ENCODE measurements at places on chromosomes 11 and 22.

DNA sequence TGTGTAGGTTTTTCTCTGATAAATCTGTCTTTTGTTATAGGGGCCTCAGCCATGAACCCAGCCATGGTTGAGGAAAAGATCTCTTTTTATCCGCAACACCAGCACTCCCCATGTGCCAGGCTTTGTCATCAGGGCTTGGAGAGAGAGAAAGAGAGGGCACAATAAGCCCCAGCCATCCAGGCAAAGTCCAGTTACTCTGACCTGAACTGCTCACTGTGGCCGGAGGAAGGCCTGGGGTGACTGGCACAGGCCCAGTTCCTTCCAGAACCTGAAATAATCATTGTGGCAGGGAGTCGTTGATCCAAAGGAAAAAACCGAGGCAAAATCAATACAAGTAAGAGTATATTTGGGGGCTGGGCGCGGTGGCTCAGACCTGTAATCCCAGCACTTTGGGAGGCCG lies 3.9 kb upstream of the ARHGAP8 start:
- no peak for DNase-seq

DNA sequence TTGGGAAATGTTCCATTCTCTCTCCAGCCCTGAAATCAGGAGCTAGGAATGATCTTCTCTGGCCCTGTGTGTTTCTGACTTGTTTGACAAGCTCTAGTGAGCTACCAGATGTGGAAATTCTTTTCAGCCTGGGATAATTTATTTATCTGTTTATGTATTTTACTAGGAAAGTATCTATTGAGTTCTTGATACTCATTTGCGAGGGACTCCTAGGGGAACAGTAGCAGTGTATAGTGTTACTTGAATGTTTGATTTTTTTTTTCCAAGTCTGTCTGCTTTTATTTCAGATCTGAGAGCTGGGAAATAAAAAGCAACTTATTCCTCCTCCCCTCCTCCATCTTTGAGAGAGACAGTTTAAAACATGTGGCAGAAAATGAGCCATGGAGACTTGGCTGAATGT lies 92.5 kb downstream of the ALX4 start:
- no peak for DNase-seq

DNA sequence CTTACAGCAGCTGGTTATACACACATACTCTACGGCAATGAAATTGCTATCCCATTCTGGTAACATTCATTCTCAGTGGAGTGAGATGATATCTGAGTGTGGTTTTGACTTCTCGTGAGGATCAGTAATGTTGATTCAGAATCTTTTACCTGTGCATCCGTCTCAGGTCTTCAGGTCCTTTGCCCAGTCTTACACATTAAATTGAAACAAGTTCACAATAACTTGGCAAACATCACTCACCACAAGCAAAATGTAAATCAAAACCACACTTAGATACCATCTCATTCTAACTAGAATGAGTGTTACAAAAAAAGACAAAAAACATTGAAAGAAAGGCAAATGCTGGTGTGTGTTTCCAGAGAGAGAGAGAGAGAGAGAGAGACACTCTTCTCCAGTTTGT lies 14.0 kb downstream of the RGL4 start:
- DNase-seq = no peak

- DNase-seq = no peak
These were observed 58.6 kb downstream of the UVRAG start for GRCh38 chr11:75873417-75874221.

DNA sequence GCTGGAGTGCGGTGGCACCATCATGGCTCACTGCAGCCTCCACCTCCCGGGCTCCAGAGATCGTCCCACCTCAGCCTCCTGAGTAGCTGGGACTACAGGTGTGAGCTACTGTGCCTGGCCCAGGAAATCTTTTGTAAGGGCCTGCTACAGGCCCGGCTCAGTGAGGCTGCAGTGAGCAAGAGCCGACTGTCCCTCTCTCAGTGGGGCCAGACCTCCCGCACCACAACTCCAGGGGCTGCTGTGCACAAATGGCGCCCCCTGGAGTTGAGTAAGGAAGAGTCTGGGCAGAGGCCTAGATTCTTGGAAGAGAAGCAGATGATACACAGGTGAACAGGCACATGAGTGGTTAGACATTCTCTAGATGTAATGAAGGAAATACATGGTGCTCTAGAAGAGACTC lies 7.0 kb downstream of the SERHL2 start:
- DNase-seq = no peak

GRCh38 chr11:10478066-10478465 lies 23.0 kb downstream of the AMPD3 start:
- no peak for DNase-seq

DNA sequence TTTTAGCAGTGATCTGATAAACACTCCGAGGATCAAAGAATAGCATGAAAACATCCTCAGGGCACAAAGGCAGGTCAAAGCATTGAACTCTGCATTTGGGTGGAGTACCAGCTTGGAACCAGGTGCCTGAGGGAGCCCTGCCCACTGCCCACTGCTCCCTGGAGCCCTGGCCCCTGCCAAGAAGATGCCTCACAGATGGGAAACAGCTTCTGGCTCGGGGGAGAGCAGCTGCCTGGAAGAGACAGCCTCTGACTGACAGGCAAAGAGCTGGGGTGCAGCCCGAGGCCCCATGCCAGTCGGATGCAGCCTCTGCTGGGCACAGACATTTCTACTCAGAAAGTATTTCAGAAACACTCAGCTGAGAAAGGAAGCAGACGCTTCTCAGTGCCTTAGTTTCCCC lies 13.2 kb downstream of the LMO1 start:
- DNase-seq = no peak

- DNase-seq = no peak
These were observed 15.4 kb upstream of the NAP1L4 start for GRCh38 chr11:3007404-3008010.

- DNase-seq = no peak
These were observed 432 bp upstream of the GP1BB start for GRCh38 chr22:19722982-19723231.

GRCh38 chr11:103085758-103086365 lies 6.1 kb downstream of the DCUN1D5 start:
- no peak for DNase-seq

- DNase-seq = no peak
These were observed 123.8 kb upstream of the SORL1-AS1 start for GRCh38 chr11:121576531-121576930.

DNA sequence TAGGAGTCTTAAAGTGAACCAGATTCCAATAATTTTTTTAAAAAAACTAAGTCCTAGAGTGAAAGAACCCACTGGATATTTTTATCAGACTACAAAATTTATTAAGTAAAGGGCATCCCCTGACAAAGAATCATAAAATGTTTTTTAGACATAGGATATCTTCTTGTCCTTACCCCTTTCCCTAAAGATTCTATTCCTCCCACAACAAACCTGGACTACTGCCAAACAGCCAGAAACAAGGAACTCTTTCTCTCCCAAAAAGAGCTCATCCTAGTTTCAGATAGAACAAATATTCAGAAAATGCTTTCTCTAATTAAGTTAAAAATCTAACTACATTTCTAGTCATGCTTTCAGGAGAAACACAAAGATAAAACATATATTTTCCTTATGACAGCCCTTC lies 327.1 kb downstream of the FAM181B start:
- no peak for DNase-seq

DNA sequence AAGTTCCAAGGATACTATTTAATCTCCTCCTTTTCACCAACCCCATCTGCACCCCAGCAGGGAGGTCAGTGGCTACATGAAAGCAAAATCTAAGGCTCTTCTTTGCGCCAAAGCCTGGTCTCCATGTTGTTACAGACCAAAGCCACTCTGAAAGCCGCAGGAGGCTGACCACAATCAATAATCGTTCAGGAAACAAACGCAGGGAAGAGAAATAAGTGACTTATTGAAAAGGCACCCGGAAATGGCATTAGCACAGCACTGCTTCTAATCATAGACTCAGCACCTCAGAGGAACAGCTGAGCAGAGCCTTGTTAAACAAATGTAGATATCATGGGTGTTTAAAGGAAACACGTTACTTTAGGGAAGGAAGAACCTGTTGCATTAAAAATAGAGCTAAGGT lies 183.9 kb downstream of the KIRREL3 start:
- no peak for DNase-seq

GRCh38 chr11:8956860-8957259 lies 7.4 kb downstream of the TMEM9B start:
- DNase-seq = no peak

GRCh38 chr11:83158965-83159901 lies 2.3 kb downstream of the PCF11 start:
- DNase-seq = no peak

- no peak for DNase-seq
These were observed 36.0 kb downstream of the MADD start for GRCh38 chr11:47305734-47306483.

- no peak for DNase-seq
These were observed 141.6 kb upstream of the CADM1 start for GRCh38 chr11:115645631-115646317.

DNA sequence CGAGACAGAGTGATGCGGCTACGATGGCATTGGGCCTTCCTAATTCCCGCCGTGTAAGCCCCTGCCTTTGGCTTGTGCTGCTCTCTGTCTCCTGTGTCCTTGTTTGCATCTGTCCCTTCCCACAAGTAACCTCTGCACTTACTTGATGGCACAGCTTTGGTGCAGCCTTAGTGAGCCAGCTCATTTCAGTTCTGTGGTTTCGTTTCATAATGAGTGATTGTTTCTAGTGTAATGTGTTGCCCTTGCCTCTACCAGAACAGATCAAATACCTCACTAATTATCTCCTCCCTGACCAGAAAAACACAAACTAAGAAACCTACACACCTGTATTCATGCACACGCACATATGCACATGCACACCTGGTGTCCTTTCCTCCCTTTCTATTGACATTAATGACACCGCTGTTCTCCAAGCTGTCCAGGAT lies 58.8 kb downstream of the GRK3 start:
- DNase-seq = no peak

- peak; percentile 49 for DNase-seq
These were observed 1.1 kb upstream of the GNB1L start for GRCh38 chr22:19855504-19856409.

DNA sequence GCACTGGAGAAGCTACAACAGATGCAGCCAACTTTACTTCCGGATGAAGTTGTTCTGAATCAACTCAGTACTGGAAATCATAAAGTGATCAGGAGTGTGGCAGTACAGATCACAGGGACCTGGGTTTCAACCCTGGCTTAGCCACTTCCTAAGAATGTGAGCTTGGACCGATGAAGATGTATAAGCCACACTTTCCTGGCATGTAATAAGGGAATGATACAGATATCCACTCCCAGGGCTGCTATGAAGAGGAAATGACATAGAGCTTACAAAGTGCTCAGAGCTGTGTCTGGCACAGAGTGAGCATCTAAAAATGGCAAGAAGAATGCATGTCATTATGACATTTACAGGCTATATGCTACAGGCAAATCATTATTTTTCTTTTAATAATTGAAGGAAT lies 378.7 kb downstream of the NTM start:
- no peak for DNase-seq

DNA sequence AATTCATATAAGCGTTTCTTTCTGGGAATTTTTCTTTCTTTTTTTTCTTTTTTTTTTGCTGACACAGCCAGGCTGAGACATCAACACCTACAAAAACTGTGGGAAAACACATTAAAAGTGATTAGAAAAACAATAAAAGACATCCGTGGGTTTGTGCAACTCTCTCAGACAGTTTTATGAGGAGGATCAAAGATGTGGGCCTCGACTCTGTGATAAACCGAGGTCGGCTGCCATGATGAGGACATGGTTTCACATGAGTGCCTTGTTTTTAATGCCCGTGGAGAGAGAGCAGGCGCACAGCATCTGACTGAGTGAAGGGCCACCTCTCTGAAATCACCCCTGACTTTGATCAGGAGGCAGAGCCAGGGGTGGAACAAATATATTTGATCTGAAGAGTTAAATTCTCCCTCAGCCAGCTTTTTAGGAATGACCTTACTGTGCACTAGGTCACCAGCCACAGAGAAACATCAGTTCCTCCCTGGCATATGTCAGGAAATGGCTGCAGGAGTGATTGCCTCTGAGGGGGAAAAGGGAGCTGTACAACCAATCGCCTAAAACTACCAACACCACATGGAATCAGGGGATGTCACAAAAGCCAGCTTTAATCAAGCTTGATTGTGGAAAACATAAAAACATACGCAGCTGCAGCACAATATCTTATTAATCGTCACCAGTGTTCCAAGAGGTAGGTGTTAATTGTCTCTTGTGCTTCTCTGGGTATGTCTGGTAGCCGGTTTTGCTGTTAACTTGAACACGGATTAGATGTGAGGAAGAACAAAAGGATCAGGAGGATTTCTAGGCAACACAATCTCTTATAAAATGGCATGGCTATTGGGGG lies 164.7 kb downstream of the MAML2 start:
- no peak for DNase-seq

DNA sequence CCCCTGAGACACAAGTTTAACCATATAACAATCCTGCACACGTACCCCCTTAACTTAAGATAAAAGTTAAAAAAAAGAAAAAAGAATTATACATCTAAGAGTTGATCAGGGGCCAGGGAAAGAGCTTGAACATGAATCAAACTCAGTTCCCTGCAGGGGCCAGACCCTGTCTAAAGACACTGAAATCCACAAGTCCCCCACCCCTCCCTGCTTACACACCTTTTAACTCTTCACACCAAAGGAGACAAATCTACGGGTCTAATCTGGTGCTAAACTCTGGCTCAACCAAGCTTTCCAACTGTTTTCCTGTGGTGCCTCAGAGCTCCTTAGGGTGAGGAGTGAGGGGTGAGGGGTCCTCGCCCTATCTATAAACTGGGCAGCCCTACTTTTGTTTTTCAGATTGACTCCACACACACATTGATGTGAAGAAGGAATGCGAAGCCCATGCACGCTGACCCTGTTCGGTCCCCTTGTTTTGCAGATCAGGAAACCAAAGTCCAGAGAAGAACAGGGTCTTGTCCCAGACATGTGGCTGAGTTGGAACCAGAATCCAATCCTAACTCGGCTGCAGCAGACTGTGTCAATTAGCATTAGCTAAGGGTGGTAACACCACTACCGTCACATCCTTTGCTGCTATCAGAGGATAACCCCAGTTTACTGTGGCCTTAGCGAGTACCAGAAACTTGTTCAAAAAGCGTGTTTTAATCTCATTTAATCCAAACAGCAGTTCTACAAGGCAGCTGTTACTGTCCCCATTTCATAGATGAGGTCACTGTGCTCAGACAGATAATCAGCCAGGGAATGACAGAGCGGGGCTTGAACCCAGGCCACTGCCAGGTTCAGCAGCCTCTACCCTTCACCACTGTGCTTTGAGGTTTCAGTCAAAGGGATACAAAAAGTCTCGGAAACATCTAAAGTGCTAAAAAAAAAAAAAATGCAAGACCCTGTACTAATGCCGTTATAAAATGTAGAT lies 145.2 kb upstream of the SYT13 start:
- no peak for DNase-seq

- DNase-seq = no peak
These were observed 116.7 kb downstream of the MN1 start for GRCh38 chr22:27684901-27685300.

DNA sequence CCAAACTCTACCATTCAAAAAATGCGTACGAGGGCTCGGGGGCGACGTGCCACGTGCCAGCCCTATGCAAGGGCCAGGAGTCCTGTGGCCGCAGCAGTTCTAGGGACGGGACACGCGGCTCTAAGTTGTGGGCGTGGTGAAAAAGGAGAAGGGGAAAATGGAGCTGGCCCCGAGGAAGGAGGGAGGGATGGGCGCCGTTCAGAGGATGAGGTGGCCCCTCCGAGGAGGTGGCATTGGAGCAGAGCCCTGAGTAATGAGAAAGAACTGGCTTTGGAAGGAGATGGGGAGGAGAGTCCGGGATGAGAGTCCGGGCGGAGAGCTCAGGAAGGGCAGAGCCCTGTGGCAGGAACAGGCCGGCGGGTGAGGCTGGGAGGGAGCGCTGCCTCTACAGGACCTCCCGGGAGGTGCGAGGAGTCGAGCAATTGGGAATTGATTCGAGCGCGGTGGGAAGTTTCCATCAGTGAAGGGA lies 21.0 kb downstream of the OTUB1 start:
- no peak for DNase-seq

GRCh38 chr11:114183044-114183511 lies 113.1 kb upstream of the NNMT start:
- peak; percentile 63 for DNase-seq
